ENCODE measurements at places on chromosomes 13 and 19. TPM values are rescaled to one million over a fixed set of nuclear protein-coding genes. Genes with fewer than 3 reads are reported as not detected.

The LILRB1 gene
- total RNA-seq = not detected

The GSK3A gene
- total RNA-seq = 48.3 TPM

The C1QTNF9 gene
- total RNA-seq = not detected

The IRGC gene
- total RNA-seq = not detected

The SIX5 gene
- total RNA-seq = 15.2 TPM

The GIPR gene
- not detected for total RNA-seq

The ZNF888 gene
- total RNA-seq = 2.9 TPM

Measured in endothelial cell of umbilical vein (primary cell).